Occipital lobe (tissue), 3 donors: ENCODE measurements at places on chromosomes 1 and 21. TPM values are rescaled to one million over a fixed set of nuclear protein-coding genes. Genes with fewer than 3 reads are reported as not detected.

DNA sequence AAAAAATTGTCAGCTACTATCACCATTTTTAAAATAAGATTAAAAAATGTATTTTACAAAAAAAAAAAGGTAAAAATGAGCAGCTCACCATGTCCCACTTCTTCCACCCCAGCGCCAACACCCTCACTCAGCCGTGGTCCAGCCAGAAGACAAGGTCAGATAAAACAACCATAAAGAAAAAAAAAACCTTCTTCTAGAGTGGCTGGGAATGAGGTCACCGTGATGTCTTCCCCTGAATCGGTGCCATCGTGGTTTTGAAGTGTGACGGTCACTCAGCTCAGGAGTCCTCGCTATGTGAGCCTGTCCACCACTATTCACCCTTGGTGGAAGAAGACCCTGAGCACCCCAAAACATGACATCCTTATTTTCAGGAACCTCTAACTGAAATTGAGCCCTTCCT lies 38.1 kb downstream of the B3GALT5 start:
- DNase-seq: no peak

DNA sequence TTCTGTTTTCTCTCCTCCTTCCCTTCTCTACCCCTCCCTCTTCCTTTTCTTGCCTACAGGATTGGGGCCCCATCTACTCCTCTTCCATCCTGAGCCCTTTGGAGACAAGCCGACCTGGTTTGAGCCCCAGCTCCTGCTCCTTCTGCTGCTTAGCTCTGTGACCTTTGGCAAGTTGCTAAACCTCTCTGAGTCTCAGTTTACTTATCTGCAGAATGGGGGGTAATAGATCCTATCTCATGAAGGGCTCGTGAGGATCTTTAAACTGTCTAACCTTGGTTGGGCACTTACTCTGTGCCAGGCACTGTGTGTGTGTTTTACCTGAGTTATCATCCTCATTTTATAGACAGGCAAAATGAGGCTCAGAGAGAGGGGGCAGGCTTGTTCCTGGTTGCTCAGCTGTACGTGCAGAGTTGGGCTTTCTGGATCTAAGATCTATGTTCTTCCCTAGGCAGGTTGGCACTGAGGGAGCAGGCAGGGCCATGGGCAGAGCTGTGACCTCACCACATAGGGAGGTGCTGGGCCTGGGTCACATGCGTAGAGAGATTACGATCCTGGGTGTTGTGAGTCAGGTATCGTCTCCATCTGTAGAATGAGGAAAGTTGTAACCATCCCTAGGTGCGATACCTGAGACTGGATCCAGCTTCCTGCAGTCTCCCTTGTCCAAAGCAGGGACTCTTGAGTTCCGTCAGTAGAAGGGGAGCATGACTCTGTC lies 58.5 kb downstream of the FOXO6 start:
- no peak for DNase-seq

DNA sequence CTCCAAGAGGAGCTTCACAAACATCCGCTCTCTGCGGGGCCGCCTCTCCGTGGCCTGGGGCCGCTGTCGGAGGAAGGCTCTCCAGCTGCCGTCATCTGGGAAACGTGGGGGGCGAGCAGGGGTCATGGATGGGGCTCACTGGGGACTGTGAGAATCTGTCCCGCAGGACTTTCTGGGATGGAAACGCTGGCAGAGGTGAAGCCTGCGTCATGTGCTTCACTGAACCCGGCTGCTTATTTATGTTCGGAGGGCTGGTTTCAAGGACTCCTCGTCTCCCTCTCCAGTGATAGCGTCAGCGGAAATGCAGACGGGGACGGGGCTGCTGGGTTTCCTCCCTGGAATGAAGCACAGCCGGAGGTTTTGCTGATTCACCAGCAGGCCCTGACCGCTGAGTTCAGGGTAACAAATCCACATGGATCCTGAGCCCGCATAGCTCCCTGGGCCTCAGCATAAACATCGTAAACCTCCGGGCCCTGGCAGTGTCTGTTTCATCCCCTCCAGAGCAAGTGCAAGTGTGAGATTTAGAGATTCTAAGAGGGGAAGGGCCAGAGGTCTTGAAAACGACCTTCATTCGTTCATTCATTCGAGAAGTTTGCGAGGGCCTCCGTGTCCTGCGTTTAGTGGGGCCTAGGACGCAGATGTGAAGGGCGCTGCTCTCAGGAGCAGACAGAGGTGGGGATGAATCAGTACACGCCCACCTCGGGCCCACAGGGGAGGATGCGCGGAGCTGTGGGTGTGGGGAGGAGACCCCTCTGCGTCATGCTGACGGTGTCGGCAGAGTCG lies 7.0 kb upstream of the POFUT2 start:
- no peak for DNase-seq

GRCh38 chr1:206709322-206709721 lies 24.6 kb downstream of the MAPKAPK2 start:
- DNase-seq: no peak

- DNase-seq: no peak
These were observed 7.7 kb upstream of the CRYBG2 start for GRCh38 chr1:26361605-26362122.

GRCh38 chr1:114328361-114328904 lies 174.8 kb upstream of the SYT6 start:
- DNase-seq: peak; percentile 8

GRCh38 chr1:115924770-115925169 lies 51.5 kb upstream of the SLC22A15 start:
- DNase-seq: no peak

- no peak for DNase-seq
These were observed 76.6 kb downstream of the NOS1AP start for GRCh38 chr1:162145966-162146696.

DNA sequence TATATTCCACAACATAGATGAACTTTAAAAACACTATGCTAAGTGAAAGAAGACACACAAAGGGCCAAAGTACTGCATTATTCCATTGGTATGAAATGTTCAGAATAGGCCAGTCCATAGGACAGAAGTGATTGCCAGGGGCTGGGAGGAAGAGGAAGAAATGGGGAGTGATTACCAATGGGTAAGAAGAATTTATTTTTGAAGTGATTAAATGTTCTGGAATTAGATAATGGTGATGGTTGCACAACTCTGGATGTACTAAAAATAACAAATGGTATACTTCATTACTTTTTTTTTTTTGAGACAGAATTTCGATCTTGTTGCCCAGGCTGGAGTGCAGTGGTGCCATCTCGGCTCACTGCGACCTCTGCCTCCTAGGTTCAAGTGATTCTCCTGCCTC lies 61.7 kb downstream of the CHD5 start:
- no peak for DNase-seq

DNA sequence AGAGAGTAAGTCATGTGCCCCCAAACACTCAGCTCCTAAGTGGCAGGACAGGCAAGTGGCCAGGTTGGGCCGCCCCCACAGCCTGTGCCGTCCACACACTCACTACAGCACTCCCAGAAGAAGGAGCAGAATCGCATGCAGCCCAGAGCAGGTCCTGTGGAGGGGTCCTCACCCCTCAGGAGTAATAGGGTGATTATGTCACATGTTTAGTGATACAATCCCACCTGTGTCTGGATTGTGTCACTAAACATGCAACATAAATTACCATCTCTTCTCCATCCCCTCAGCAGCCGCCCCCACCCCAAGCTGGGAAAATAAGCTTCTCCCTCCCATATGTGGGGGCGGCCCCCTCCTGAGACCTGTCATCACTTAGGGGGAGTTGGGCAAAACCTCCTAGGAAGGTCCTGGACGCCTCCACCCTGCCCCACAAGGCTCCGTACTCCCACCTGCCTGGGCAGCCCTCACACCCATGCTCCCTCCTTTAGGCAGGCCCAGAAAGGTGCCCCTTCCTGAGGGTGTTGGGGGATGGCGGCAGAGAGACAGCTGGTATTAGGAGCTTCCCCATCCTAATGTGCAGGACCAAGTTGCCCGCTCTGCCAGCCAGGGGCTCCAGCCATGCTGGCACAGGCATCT lies 56.9 kb downstream of the STUM start:
- no peak for DNase-seq

DNA sequence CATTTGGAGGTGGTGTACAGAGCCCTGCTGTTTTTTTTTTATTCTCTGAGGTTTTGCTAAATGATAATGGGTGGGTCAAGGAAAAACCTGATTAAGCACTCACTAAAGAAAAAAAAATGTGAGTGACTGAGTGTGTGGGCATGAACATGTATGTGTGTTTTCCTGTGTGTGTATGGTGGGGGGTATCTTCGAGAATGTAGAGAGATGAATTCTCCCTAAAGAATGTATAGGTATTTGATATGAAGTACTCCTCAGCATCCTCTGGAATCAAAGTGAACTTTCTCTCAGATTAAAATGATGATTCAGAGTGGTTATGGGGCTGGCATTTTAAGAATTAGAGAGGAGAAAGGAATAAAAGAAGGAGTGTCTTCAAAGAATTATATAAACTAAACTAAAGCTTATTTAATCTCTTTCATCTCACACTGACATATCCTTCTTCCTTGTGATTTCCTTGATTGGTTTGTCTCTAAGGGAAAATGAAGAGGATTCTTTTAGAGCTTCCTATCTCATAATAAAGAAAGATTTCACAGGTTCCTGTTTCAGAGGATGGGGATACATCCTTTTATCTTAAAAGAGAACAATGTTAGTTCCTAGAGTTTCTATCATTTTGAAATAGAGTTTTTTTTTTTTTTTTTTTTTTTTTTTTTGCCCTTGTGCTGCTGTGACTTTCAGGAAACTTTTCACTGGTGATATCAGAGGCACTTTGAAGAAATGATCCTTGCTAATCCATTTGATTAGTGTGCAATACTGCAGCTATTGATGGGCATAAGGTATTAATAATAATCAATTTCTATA lies 23.9 kb downstream of the S1PR1 start:
- DNase-seq: no peak

- DNase-seq: no peak
These were observed 31.3 kb upstream of the CLCA4 start for GRCh38 chr1:86515597-86515996.

Gene KCNQ4
- 1.7 TPM for total RNA-seq

Gene TOE1
- total RNA-seq: 5.1 TPM

Gene ARID1A
- 20.1 TPM for total RNA-seq

Gene USH2A
- 1.1 TPM for total RNA-seq

Gene CYYR1
- 2.3 TPM for total RNA-seq

Gene ST6GALNAC3
- 16.5 TPM for total RNA-seq

Gene S100A2
- total RNA-seq: not detected
